Endothelial cell of umbilical vein (primary cell): ENCODE measurements at places on chromosomes 4 and X. TPM values are rescaled to one million over a fixed set of nuclear protein-coding genes. Genes with fewer than 3 reads are reported as not detected.

DNA sequence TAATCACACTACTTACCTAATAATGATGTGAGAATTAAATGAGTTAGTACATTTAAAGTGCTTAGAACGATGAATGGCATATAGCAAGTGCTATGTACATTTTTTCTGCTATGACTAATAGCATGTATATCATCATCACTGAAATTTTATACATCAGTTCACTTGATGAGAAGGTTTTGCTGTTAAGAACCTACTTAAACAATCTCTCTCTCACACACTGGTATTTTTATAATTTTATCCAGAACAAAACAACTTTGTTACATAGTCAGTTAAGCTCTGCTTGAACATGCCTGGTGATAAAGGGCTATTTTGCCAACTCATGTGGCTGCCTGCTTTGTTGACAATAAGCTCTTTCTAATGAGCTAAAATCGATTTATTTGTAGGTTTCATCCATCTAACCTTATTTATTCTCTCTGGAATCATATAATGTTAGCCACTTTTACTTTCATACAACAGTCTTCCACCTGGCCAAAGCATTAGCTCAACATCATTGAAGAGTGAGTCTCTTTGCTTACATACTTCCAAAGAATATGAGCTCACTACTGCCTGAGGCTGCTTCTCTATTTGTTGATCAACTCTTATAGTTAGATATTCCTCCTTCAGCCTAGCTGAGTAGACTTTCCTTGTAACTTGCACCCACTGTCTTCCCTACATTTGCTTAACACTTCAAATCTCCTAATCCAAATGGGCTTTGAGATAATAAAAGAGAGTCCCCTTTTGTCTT is 372.7 kb upstream of the BOD1L1 start:
- DNase-seq = no peak

DNA sequence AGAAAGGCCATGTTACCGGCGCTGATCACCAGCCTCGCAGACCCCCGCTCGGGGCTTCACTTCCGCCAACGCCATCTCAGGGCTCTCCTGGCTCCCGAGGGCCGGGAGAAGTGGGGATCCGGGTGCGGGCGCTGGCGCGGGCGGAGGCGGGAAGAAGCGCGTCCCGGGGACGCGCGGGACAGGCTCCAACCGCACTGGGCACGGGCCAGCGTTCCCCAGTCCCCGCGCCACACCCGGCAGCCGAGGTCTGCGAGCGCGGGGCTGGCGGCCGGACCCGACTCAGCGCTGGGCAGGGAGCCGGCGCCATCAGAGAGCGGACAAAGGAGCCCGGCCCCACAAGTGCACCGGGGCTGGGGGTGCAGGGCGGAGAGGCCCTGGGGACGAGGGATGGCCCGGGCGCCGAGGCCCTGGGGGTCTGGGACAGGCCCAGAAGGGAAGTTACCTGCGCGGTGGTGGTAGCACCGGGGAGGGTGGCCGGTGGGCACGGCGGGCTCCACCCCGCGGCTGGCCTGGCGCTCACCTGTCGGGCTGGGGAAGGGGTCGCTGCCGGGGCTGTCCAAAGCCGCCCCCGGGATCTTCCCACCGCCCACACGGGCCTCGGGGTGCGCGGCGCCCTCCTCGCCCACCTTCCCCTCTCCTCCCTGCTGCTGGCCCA is 449 bp downstream of the CTPS2 start:
- DNase-seq = peak; percentile 1

DNA sequence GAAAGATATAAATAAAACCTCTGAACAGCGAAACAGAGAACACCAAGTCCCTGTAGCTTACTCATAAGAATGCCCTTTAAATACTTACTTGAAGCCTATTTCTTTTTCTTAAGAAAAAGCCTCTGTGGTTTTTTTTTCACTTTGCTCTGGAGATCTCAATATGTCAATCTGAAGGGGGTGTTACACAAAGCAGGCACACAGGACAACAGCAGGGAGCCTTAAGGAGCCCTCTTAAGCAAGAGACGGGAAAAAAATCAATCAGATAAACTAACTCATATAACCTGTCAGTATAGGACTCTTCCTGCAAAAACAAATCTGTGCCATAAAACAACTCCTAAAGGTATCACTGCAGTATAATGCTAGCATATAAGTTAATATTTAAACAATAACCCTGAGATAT is 611.1 kb upstream of the ATOH1 start:
- DNase-seq = no peak

- DNase-seq = no peak
Observed at GRCh38 chr4:77413766-77414165, 191.9 kb upstream of the CXCL13 start.

EFHC2 gene
- total RNA-seq = not detected in 2 replicates

- peak; percentile 74 for DNase-seq
Observed at GRCh38 chrX:102659790-102660757, 8.8 kb downstream of the GPRASP1 start.

- DNase-seq = no peak
Observed at GRCh38 chr4:53116954-53117353, 248.9 kb downstream of the SCFD2 start.

CLTRN gene
- not detected in 2 replicates for total RNA-seq

FGF5 gene
- total RNA-seq = 0.13 and 1.7 TPM in 2 replicates

GRCh38 chr4:148415500-148415899 is 26.7 kb downstream of the NR3C2 start:
- peak; percentile 57 for DNase-seq

COL25A1 gene
- total RNA-seq = 3.5 and 3.9 TPM in 2 replicates

CD40LG gene
- not detected in 2 replicates for total RNA-seq

DNA sequence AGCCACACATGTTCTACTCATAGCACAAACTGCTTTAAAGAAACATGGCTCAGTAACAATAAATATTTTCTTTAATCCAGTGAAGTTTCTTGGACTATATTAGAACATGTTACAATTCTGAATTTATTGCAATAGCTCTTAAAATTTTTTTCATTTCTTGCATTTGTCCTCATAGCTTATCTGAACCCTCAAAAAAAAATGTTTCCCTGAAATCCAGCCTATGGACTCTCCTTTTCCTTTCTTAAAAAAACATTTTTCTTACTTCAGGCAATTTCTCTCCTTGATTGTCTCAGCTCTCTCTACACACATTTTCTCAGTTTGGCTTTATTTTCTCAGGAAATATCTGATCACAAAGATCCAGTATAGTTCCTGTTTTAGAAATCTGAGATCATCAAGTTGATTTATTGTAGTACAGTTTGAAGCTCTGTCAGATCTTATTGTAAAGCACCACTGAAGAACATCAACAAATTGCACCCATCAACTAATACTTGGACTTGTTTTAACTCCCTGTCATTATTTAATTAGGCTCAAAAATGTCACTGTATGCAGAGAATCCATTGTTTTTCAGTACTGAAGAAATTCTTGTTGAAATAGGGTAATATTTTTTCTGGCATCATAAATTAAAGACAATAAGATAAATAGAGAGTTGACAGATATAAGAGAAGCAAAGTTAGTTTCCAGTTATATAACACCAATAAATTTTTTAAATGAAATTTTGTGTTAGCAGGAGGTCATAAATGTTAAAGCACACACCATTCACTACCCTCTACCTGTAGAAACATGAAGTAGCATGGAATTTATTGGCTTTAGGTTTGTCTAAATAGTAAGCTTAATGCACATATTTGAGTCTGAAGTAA is 317.7 kb downstream of the ARHGAP24 start:
- peak; percentile 88 for DNase-seq
